ENCODE measurements at places on chromosomes 2 and 18.

GRCh38 chr18:77671456-77672167 is 422.0 kb downstream of the GALR1 start:
- peak; percentile 83 for DNase-seq

GRCh38 chr18:78627551-78628346 is 351.9 kb upstream of the SALL3 start:
- no peak for DNase-seq

DNA sequence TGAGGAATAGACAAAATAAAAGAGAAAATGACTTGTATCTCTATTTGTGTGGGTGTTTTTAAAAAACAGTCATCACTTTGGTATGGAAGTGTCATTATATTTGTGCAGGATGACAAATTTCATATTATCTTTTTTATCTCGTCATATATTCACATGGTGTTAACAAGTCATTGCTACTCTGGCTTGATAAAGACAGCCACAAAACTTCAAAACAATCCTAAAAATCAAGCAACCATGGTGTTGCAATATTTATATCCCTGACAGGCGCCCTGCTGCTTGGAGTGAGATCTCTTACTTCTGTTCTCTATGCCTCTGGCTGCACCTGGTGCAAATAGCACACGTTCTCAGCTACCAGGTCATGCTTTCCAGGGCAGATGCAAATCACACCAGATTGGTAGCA is 278.0 kb upstream of the EPHA4 start:
- no peak for DNase-seq

- peak; percentile 62 for DNase-seq
Measured at GRCh38 chr2:205675861-205676516, 6.3 kb upstream of the NRP2 start.

- no peak for DNase-seq
Measured at GRCh38 chr2:240731178-240731545, 39.5 kb downstream of the AQP12A start.

GRCh38 chr2:99888617-99889016 is 253.8 kb downstream of the AFF3 start:
- no peak for DNase-seq

- no peak for DNase-seq
Measured at GRCh38 chr2:103219398-103219797, 457.6 kb downstream of the TMEM182 start.

GRCh38 chr18:68660354-68661183 is 54.3 kb downstream of the TMX3 start:
- DNase-seq = peak; percentile 68

DNA sequence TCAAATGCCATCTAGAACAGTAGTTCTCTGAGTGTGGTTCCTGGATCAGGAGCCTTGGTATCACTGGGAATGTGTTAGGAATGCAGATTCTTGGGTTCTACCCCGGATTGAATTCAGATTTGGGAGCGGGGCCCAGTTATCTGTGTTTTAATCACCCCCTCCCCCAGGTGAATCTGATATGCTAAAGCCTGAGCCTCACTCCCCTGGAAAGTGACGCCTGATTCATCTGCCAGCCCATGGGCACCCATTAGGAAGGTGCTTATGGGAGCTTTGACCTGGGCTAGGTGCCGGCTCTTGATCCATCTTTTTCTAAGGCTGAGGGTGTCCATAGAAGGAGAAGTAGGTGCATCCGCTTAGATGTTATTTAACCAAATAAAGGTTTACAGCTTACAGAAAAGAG is 199.4 kb downstream of the NEDD4L start:
- DNase-seq = no peak

DNA sequence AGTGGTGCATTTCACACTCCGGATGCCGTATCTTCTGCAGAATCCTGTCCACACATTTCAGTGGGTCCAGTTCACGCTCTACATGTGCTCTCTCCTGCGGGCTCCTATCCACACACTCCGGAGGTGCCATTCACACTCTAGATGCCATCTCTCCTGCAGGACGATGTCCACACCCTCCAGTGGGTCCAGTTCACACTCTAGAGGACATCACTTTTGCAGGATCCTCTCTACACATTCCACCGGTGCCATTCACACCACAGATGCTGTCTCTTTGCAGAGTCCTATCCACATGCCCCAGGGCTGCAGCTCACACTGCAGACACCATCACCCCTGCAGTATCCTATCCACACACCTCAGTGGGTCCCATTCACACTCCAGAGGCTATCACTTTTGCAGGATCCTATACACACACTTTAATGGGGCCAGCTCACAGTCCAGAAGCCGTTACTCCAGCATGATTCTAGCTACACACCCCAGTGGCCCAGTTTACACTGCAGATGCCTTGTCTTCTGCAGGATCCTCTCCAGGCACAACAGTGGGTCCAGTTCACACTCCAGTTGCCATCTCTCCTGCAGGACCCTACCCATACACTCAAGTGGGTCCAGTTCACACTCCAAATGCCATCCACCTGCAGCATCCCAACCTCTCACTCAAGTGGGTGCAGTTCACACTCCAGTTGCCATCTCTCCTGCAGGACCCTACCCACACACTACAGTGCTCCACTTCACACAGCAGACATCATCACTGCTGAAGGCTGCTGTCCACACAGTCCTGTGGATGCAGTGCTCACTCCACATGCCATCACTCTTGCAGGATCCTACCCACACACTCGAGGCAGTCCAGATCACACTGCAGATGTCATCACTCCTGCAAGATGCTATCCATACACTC is 2.1 kb upstream of the PXDN start:
- DNase-seq = no peak

GRCh38 chr2:152594022-152594766 is 123.1 kb downstream of the PRPF40A start:
- no peak for DNase-seq

DNA sequence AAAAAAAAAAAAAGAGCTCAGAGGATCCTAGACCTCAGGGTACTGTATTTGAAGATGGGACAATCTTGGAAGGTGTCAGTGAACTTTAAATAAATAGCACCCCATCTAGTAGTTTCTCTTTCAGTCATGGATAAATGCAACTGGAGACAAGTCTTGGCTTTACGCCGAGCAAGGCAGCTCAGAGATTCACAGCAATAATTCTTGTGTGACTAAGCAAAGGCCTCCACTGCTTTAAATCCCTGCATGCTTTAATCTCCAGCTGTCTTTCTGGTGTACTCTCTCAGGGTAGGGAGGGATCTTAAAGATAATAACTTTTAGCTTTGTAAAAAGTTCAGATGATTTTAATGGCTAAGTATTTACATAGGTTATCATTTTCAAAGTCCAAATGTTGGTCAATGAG is 36.3 kb downstream of the NRXN1 start:
- no peak for DNase-seq

- DNase-seq = no peak
Measured at GRCh38 chr2:170088776-170089175, 89.2 kb upstream of the MYO3B start.

DNA sequence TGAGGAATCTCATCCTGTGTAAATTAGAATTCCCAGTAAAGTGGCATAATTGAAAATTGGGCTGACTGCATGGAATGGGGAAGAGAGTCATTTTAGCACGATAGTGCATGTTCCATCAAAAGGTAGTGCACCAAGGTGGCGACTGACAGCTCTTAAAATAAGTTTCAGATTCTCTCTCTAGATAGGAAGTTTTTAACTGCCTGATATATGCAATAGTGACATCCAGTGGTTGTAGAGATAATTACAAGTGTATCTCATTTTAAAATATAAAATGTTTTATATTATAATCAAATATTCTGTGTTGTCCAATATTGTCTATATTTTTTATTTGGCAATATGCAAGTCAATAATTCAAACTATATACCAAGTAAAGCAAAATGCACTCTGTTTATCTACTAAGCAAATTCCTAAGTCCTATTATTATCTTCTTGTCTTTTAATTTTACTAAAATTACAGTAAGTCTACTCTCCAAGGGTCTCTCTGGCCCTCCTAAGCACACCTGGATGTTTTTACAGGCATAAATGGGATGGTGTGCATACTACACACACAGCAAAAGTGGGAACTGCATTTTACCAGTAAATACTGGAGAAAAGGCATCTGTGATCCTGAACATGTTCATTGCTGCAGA is 397.7 kb upstream of the HNRNPA3 start:
- DNase-seq = peak; percentile 55

GRCh38 chr18:57122936-57123510 is 23.9 kb upstream of the BOD1L2 start:
- peak; percentile 22 for DNase-seq

DNA sequence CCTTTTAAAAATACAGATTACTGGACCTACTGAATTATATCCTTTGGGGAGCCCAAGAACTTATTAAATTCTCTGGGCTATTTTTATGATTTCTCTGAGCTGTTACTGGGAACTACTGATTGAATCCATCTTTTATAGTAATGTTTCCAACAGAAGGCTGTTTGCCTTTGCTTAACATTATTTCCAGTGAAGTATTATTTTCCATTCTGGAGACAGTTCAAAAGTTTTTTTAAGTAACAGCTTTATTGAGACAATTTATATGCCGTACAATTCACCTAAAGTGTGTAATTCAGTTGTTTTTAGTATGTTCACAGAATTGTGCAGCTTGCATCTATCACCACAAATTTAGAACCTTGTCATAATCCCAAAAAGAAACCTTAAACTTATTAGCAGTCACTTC is 100.6 kb downstream of the BABAM2 start:
- DNase-seq = no peak

DNA sequence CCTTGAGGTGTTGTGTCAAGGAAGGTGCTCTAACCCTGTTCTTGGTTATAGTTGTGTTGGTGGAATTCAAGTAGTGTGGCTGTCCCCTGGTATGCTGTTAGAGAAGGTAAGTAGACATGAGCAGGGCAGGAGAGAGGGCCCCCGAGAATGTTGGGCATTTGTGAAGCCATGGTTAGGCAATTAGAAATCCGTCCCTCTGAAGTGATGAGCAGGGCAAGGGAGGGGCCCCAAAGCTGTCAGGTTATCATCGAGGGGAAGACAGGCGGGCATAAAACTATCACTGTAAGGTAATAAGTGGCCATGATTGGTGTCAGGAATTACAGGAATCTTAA is 5.2 kb downstream of the XRCC5 start:
- DNase-seq = no peak

DNA sequence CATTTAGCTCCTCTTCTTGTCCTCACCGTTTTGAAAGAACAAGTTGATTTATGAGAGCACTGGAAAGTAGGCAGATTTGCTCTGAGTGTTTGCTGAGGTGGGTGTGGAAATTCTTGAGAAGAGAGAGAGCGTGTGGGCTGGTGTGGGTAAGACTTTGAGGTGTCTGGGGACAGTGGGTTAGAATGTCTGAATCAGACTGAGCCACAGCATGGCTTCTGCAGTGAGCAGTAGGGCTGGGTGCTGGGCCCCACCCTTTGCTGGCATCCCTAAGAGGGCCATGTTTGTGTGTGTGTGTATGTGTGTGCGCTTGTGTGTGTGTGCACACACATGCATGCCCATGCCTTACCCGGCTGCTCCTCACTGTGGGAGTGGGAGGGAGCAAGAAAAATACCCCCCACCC is 63.7 kb downstream of the COPS8 start:
- no peak for DNase-seq

DNA sequence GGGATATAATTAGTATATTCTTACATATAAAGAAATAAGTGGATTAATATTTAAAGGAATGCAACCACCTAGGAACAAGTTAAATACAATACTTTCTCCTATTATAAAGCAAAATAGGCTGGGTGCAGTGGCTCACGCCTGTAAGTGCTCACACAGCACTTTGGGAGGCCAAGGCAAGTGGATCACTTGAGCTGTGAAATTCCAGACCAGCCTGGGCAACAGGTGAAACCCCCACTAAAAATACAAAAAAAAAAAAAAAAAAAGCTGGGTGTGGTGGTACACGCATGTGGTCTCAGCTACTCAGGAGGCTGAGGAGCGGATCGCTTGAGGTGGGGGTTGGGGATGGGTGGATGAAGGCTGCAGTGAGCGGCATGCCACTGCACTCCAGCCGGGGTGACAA is 286.2 kb upstream of the EPC2 start:
- DNase-seq = no peak

DNA sequence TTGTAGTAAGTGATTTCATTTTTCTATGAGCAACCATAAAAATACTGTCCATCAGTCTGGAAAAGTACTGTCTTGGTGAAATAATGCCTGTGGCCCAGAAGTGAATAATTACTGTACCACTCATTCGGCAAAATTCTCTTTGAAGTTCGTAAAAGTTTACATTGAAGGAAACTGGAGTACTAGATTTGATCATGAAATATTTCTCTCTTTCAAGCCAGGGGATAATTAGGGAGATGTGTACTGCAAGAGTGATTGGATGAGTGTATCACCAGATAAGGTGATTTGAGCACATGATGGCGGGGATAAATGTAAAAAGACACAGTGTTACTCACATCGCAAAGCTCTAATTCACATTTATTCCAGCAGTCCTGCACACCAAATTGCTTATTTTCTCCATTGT is 883.2 kb upstream of the PIK3C3 start:
- no peak for DNase-seq
